NCI-H82 (cell line): ENCODE measurements at places on chromosomes 7 and 10.

DNA sequence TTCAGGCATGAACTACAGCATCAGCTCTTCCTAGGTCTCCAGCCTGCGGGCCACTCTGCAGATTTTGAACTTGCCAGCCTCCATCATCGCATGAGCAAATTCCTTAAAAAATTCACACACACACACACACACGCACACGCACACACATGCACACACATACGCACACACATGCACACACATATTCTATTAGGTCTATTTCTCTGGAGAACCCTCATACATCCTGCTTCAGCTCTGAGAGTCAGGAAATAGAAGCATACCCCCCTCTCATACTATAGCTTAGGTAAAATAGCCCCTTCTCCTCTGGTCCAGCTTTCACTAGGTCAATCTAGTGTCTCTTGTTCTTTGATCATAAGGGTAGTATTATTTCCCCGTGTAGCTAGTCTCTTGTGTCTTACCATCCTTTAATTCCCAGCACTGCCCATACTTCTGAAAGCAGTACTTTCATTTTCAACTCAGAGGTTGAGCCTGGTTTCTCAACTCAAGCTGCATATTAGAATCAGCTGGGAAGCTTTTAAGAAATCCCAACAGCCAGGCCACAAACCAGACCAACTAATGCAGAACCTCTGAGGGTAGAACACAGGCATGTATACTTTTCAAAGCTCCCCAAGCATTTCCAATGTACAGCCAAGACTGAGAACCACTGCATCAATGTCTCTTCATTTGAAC, 30.9 kb upstream of the ITGB8 start:
- DNase-seq, result no peak

DNA sequence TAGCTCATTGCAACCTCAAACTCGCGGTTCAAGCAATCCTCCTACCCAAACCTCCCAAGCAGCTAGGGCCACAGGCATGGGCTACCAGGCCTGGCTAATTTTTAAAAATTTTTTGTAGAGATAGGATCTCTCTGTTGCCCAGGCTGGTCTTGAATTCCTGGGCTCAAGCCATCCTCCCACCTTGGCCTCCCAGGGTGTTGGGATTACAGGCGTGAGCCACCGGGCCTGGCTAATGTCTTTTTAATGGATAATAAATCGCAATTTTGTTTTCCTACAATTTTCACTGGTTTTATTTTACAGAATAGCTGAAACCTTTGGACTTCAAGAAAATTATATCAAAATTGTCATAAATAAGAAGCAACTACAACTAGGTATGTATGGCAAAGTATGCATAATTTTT, 10.9 kb downstream of the NUB1 start:
- DNase-seq, result no peak

DNA sequence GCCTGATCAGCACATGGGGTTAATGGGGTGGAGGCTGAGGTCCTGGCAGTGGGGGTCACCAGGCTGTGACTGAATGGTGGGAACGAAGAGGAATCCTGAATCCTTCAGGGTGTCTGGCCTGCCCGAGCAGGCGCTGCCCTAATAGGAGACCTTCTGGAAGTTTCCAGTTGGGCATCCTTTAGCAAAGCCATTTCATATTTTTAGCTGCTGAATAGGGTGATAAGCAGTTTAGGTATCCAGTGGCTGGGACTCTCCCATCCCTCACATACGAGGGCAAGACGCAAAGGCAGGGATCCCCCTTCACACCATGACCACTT, 159.3 kb downstream of the SH3PXD2A start:
- DNase-seq, result no peak

DNA sequence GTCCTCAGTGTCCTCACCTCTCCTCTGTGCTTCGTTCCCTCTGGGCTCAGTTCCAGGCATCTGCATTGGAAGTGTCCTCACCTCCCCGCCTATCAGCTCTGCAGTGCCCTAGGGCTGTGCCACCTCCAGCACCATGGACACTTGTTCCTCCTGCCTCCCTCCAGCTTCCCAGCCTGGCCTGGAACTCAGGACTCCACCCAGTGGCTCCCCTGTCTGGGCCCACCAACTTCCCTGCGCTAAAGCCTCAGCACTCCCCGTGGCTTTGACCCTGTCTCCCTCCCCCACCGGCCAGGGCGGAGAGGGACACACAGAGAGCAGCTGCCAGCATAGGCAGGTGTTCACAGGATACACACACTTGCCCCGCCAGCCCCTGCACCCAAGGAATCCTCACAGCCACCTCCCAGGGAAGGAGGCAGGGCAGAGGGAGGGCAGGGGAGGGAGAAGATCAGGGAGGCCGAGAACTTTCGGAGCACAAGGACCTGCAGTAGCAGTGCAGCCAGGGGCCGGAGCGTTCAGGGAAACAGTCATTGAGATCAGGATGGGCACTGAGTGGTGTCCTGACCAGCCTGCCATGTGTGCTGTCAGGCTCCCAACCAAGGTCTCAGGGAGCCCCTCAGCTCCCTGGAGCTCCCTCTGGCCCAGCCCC, 31.3 kb downstream of the ANXA8 start:
- peak; percentile 56 for DNase-seq

DNA sequence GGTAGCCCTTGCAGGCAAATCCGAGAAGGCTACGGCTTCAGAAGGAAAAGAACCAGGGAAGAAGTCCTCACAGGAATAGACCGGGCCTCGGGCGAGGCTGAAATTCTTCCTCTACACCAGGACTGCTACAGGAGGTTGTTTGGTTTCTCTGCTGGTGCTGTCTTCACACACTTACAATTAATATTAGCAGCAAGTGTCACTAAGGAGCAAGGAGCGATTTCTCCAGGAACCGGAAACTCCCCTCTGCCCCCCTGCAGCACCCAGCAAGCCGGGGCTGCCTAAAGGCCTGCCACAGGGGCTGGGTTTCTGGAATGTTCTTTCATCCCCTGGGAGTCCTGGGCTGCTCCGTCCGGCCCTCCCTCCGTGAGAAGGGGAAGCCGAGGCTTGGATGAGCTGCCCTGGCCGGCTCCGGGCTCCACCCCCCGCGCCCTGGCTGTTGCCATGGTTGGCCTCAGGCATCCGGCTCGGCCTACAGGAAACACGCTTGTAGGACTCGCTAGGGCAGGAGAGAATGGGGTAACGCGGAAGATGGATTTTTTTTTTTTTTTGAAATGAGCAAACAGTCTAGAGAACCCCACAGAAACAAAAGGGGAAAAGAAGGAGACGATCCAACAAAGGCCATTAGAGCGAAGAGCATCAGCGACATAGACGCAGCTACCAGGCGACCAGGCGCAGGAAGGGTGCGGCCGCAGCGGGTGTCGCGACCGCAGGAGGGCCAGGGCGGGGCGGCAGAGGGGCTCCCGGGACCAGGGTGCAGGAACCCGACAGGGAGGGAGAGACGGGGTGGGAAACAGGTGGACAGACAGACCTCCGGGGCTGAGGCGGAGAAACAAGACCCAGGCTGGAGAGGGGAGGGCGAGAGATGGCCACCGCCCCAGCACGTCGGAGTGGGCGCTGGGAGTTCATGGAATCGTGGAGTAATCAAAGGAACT, 33.0 kb downstream of the EN2 start:
- DNase-seq, result no peak

- no peak for DNase-seq
Measured at GRCh38 chr10:21969326-21970287, 33.9 kb downstream of the DNAJC1 start.

DNA sequence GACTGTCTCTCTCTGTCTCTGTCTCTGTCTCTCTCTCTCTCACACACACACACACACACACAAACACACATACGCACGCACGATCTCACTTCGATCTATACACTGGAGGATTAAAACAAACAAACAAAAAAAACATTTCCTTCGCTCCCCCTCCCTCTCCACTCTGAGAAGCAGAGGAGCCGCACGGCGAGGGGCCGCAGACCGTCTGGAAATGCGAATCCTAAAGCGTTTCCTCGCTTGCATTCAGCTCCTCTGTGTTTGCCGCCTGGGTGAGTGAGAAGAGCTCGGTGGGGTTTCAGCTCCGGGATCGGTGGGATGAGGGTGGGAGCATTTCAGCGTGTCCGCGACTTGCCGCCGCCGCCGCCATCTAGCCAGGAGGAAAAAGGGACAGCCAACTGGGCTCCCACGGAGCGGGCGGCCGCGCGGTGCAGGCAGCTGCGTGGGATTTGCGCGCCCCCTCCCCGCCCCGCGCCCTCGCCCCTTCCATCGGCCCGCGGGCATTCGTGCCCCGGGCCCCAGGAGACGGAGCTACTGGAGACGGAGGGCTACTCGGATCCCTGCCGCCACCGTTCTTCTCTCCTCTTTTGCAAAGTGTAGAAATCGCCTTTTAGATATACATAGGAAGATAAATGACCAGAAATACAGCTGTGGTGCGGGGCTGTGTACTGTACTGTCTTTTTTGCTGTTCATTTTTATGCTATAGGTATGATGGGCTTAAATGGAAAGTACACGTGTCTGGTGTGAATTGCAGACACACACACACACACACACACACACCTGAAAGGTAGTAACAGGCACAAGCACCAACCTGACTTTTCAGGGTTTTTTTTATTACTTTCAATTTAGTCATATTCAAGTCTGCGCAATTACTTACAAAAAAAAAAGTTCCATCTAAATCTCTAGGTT, 581 bp downstream of the PTPRZ1 start:
- DNase-seq, result peak; percentile 60

DNA sequence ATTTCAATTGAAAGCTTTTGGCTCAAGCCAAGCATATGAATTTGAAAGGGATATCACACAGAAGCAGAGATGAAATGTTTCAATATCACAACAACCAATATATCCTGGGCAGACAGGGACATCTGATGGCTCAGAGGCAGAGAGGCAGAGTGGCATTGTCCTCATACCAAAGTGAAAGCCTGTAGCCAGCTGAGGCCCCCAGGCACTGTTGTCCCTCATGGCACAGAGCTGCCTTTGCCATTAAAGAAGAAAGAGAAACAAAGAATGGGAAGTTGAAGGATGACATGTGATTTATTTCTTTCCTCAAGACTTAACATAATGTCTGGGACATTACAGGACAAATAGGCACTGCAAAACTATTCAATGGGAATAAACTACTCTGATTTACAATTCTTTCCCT, 504.3 kb upstream of the PCDH15 start:
- no peak for DNase-seq

GRCh38 chr10:1514681-1515080, 222.6 kb downstream of the ADARB2 start:
- no peak for DNase-seq

GRCh38 chr7:134589491-134589941, 40.6 kb downstream of the AKR1B15 start:
- no peak for DNase-seq

GRCh38 chr7:133727476-133728214, 399.5 kb upstream of the LRGUK start:
- no peak for DNase-seq

- DNase-seq, result no peak
Measured at GRCh38 chr7:2521952-2522591, 2.5 kb downstream of the LFNG start.

DNA sequence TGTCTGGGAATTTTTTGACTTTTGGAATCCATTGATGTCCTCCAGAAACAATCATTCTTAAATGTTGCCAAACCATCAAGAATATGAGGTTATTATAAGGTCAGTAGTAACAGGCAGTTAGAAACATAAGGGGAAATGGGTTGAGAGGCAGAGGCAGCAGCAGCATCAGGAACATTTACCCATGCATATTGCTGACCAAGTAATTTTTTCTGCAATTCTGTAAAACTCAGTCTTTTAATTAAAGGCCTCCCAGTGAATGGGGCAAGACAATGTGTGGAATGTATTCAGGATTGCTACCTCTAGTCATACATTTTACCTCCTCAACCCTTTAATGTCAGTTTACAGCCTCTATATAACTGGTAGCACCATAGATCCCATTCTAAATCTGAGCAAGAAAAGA, 66.5 kb upstream of the SKAP2 start:
- no peak for DNase-seq

DNA sequence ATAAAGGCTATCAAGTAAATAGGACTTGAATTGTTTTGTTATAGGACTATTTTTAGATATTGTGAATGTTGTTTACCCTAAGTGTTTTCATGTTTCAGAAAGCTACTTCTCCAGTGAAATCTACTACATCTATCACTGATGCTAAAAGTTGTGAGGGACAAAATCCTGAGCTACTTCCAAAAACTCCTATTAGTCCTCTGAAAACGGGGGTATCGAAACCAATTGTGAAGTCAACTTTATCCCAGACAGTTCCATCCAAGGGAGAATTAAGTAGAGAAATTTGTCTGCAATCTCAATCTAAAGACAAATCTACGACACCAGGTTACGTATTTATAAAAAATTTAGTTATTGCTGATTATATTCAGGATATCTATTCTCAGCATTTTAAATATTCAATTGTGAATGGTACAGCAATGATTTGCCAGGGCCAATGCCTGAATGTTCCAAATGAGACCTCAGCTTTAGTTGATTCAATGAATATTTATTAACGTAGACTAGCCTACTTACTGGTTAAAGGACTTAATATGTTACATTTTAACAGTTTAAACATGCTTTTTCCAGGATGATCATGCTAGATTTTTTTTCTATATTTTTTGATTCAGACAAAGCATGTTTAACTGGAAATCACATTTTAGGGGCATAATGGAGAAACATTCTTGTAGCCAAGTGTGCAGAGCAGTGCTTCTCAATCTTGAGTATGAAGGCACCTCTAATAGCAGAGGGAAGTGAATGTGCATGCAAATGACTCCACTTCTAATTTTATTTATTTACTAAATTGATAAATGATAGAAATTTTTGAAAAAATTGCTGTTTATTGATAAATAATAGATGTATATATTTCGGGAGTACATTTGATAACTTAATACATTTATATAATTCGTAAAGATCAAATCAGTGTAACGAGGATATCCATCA, 18.2 kb downstream of the ANLN start:
- no peak for DNase-seq

- peak; percentile 83 for DNase-seq
Measured at GRCh38 chr7:100407285-100408180, 21.0 kb downstream of the ZCWPW1 start.

GRCh38 chr10:93333278-93333978, 148.7 kb downstream of the MYOF start:
- DNase-seq, result no peak

DNA sequence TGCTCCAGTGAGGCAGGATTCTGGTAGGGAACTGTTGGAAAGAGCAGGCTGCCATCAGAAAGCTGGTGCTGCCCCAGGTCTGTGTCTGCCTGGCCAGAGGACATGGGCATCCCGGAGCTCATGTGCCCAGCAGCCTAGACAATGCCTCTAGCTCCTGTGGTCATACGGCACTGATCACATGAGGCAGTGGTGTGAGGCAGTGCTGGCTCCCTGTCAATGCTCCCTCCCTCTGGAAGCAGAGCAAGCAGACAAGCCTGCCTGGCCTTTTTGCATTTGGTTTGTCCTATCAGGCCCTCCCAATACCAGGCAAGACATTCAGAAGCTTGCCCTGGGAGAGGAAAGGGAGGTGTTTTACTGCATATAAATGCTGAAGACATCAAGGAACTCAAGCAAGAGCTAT, 19.5 kb upstream of the MMP21 start:
- DNase-seq, result no peak

- no peak for DNase-seq
Measured at GRCh38 chr10:21810582-21811244, 192.8 kb downstream of the DNAJC1 start.
